DMS 273 treated with DMSO at 0.1 percent for 48 hours (cell line): ENCODE measurements at places on chromosomes 3 and 15.

DNA sequence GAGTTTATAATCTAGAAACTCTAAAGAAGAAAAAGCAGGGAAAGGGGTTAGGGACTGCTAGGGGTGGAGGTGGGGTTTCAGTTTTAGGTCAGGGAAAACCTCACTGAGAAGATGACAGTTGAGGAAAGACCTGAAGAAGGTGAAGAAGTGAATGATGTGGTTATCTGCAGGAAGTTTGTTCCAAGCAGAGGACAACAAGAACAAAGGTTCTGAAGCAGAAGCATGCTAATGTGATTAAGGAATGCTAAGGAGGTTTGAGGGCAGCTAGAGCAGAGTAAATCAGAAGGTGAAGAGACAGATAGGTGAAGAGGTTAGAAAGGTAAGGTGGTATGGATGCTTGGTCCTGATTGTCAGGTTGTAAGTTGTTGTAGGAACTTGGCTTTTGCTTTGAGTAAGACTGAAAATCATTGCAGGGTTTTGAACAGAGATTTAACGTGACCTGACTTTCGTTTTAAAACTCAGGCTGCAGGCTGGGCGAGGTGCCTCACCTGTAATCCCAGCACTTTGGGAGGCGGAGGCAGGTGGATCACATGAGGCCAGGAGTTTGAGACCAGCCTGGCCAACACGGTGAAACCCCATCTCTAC lies 8.6 kb downstream of the OXSR1 start:
- no peak for DNase-seq

- DNase-seq = no peak
These were observed 14.2 kb upstream of the CLEC3B start for GRCh38 chr3:45011756-45012508.

DNA sequence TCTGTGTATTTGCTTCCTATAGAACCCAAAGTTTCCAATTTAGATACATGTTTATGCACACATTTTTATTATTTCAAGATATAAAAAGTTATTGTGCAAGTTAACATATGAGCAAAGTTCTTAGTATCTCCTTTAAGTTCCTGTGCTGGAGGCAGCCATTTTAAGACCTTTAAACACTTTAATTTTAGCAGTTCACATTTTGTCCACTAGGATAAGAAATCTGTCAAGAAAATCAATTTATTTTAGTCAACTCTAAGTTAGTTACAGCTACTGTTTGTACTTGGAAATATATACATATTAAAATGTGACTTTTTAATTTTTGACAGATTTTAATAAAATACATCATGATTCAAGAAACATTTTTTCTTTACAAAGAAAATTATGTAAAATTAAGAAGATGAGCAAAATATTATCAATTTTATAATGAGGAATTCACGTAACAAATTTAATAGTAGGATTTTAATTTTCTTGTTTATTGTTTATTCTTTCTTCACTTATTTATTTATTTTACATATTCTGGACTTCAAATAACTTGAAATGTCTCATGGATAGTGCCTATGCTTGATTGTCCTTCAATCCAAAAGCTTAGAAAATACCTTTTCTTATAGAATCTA lies 402.6 kb upstream of the GBE1 start:
- no peak for DNase-seq

GRCh38 chr3:136070334-136070733 lies 104.8 kb downstream of the PPP2R3A start:
- no peak for DNase-seq

DNA sequence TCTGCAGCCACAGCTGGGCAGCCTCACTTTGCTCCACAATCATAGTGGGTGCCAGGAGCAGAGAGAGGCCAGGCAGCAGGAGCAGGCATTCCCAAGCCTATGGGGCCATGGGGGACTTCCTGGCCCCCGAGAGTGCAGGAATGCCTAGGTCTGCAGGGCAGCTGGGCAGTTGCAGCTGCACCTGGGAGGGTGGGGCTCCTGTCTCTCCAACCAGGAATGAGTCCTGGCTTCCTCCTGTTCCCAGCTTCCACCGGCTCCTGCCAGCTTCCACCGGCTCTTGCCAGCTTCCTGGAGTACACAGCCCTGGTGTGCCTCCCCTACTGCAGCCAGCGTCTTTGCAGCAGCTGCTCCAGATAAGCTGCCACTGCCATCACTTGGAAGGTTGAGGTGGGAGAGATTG lies 86.3 kb upstream of the CDV3 start:
- no peak for DNase-seq

- DNase-seq = no peak
These were observed 6.1 kb downstream of the PTX3 start for GRCh38 chr3:157442729-157443128.

DNA sequence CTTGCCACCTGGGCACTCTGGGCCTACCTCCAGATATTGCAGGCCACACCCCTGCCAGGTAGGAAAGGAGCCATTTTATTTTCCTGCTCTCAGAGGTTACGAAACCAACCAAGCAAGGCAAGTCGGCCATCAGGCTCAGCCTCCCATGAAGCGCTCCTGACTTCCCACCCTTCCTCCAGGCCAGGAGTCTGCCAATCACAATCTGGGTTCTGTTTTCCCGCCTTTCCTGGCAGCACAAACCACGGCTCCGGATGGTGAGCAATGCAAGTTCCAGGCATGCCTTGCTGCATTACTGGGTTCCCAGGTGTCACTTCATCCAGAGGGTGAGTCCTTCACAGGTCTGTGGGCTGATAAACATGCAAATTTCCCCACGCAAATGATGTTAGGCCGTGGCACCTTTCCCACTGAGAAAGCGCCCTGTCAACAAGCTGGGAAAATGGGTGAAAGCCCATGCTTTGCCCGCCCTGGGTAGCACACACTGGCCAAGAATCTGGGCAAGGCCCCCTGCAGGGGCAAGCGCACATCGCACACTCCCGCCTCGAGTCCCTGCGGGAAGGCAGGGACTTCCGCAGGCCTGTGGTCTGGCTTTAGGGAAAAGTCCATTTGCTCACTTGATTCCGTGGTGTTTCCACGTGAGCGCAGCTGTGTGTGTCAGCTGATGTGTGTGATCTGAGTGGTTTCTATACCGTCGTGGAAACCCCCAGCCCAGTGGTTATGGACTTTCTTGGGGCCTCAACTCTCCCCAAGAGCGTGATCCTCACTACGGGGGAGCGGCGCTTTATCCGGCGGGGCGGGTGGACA lies 61.6 kb upstream of the RYK start:
- DNase-seq = no peak

- DNase-seq = no peak
These were observed at the start of gene MME for GRCh38 chr3:155079746-155080487. Gene MME, plus strand, starts transcription at chr3:155080319. Its CDS starts 3,849 bp downstream, at chr3:155084168.
